Kidney capillary endothelial cell (primary cell): ENCODE measurements at places on chromosomes 7 and 10.

DNA sequence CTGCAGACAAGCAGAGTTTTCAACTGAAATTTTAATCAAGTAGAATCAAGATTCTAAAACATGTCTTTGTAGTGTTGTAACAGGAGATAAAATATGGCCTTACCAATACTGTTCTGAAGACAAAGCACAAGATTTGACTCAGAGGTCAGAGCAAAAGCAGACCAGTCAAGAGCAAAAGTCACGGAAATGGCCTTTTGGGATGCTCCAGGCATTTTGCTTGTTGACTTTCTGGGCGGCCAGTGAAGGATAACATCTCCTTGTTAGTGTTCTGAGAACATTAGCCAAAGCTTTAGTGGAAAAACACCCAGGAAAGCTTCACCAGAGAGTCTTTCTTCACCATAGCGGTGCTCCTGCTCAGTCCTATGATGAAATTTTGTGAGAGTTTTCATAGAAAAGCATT lies 590.6 kb downstream of the ARL4A start:
- no peak for DNase-seq

DNA sequence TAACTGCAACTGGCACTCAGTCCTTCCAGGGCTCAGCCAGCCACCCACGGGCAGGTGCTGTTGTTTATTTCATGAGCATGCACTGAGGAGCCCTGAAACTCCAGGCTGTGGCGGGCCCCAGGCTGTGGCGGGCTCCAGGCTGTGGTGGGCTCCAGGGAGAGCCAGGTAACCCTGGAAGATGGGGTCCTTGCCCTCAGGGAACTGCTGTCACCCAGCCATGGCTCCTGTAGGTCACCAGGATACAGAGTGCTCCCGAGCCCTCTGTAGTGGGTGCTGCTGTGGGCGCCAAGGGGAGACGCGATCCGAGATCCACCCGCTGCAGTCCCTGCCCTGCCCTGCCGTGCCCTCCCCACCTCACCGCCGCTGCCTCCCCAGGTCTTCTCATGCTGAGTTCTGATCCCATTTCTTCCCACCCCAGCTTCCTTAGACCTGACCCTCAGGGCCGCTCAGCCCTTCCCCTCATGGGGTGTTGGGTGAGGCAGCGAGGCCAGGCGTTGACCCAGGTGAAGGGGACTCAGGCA lies 29.6 kb downstream of the LRRC27 start:
- DNase-seq = no peak

DNA sequence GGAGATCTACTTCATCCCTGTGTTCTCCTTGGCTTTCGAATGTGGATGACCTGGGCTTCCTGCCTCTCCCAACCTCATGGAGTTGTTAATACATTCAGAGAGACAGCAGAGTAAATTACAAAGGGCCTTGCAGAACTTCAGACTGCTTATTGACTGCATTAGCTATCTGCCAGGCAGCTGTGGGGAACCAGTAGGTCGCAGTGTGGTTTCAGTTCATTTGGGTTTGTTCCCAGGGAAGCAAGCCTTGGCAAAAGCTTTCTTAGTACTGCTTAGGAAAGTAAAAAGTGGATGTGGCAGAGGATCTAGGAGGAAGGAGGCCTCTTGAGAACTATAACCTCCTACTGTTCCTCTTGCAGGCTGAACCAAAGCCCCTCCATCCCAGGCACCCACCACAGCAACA lies 9.2 kb downstream of the NPFFR1 start:
- no peak for DNase-seq

DNA sequence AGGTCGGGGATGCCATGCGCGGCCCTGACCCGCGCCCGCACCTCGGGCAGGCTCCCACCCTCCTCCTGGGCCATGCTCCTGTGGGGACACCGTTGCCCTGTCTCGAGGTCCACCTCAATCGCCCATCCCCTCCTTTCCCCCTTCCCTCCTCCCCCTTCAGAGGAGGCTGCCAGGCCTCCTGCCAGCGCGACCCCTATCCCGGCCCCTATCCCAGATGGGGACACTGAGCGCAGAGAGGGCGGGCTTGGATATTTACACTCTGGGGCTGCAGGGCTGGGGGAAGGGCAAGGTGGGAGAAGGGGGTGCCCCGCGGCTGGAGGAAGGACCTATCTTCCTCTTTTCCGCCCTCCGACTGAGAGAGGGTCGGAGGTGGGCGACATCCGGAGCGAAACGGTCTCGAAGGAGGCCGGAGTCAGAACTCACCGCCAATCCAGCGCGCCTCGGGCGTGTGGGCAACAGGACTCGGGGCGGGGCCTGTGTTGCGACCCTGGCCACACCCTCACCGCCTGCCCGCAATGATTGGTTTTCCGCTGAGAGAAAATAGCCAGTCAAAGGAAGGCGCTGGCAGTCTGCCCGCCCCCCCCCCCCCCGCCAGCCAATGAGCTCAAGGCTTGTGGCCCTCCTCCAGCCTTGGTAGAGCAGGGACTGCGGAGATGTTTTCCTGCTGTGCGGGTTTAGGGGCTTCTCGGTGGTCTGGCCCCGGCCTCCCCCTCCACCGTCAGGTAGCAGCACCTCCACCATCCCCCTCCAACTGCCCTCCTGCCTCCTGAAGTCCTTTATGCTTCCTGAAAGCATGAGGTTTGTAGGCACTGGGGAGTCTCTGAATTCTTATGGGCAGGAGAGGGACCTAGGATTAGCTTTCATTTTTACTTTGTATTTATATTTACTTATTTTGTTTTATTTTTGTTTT lies at the start of gene METTL27:
Gene METTL27 (minus strand): TSS at position 450 of the 910 bp plus-strand sequence. CDS start 376 bp downstream, at position 74.
- peak; percentile 92 for DNase-seq

GRCh38 chr10:70544431-70545340 lies 57.9 kb downstream of the PRF1 start:
- no peak for DNase-seq

DNA sequence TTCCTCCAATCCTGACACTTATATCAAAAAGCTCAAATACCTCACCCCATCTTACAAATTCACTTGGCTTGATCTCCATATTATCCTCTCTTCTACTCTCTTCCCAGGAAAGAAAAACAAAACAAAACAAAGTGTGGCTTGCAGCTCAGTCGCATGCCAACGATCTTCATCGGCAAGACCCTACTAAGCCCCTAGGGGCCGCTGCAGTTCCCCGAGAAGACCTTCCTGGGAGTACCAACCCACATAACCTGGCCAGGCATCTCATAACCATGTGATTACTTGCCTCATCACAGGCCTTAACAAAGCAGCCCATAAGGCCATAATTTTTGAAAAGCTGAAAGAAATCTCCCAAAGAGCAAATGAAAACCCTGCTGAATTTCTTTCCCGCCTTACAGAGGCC lies 103.7 kb downstream of the ZNF92 start:
- DNase-seq = no peak

GRCh38 chr7:23956772-23957576 lies 247.0 kb downstream of the STK31 start:
- no peak for DNase-seq

DNA sequence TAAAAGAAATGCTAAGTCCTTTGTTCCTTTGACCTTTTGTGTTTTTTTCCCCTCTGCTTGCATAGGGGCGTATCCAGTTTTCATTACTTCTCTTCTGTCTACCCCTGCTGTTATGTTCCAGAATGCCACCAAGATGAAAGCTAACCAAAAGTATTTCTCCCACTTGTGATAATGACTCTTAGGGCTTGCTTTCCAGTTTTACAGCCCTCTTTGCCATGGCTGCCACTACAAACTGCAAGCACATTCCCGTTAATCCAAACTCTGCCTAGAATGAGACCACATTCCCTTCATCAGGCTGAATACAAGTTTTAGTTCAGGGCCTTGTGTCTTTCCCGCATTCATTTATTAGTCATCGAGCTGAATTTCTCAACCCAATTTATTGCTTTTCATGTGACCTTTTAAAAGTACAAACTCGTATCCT lies 23.6 kb upstream of the CD36 start:
- DNase-seq = no peak

DNA sequence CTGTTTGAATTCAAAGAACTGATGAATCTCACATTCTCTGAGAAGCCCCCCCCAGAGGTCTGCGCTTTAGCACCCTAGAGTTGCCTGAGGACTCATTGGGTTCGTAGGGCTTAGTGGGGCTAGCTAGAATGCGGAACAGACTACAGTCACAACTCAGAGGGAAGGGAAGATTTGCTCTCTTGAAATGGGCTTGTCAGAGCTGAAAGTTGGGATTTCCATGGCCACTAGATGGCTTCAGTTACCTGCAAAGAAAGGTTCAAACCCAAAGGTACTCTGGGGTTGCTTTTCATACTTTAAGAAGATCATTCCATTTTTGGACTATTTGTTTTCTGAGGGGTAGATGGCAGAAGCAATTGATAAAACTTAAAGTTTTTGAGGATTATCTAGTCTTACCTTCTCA lies 205.0 kb downstream of the BBS9 start:
- DNase-seq = peak; percentile 4

DNA sequence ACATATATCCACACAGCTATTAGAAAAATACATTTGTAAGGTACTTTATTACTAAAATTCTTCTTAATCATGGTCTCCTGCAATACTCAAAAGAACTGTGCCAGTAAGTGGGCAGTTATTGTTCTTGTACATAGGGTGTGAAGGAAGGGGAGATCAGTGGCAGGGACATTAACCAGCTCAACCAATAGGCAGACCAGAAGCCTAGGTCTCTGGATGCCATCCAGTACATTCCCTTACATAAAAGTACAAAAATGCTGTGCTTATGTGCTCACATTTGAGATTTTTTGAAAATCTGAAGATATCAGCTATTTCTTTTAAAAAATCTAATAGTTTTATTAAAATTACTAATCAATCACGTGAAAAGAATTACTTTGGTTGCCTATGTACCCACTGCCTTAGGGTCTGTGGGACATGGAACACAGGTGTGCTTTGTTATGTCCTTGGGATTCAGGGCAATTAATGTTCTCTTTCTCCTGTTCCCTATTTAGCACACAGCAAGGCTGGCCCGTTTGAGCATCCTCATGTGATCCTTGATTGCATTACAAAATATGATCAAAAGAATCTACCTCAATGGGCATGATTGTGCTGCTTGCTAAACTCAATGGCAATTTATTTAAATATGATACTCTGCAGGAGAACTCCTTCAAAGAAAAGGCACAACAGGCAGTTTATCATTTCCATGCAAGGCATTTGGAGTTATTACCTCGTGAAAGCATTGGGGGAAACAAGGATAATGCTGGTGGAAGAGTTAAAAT lies 22.7 kb downstream of the TWIST1 start:
- DNase-seq = no peak

DNA sequence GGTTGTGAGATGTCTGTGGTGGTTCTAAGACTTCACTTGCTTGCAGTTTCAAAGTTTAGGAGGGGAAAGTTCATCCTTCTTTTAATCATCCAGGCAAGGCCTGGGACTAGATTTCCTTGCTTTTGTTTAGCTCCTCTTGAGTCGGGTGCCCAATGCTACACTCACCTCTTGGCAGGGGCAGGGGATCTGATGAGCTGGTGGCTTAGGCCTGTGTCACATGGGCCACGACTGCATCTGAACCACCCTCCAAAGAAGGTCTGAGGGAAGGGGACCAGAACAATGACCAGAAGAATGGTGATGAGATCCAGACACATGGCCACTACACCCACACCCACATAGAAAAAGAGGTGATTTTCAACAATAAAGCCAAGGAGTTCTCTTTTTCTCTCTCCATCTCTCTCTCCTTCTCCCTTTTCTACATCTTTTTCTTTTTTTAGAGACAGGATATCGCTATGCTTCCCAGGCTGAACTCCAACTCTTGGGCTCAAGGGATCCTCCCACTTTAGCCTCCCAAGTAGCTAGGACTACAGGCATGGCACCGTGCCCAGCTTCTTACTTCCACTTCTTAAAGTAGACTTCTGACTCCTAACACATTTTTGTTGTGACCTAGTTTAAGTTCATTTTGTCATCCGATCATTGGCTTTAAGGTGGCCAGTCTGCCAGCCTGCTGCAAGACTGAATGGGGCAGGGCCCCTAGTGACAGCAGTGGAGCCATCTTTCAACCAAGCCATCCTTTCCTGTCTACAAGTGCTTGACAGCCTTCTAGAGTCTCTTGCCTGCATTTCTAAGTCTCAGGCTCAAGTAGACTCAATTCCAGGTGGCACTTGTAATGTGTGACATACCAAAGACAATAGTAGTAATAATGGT lies 350.9 kb downstream of the RNLS start:
- no peak for DNase-seq

DNA sequence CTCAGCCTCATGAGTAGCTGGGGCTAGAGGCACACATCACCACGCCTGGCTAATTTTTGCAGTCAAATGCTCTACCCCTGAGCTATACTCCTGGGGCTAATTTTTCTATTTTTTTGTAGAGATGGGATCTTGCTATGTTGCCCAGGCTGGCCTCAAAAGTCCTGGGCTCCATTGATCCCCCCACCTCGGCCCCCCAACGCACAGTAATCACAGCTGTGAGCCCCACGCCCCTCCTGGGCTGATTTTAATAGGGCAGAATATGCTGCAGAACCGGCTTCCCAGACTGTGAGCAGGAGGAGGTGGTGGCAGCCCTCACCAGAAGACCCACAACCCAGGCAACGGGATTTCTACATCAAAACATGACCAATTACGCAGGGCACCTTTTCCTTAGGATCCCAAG lies 15.2 kb downstream of the BRAT1 start:
- DNase-seq = no peak

GRCh38 chr7:19403691-19404090 lies 258.5 kb upstream of the FERD3L start:
- DNase-seq = no peak

DNA sequence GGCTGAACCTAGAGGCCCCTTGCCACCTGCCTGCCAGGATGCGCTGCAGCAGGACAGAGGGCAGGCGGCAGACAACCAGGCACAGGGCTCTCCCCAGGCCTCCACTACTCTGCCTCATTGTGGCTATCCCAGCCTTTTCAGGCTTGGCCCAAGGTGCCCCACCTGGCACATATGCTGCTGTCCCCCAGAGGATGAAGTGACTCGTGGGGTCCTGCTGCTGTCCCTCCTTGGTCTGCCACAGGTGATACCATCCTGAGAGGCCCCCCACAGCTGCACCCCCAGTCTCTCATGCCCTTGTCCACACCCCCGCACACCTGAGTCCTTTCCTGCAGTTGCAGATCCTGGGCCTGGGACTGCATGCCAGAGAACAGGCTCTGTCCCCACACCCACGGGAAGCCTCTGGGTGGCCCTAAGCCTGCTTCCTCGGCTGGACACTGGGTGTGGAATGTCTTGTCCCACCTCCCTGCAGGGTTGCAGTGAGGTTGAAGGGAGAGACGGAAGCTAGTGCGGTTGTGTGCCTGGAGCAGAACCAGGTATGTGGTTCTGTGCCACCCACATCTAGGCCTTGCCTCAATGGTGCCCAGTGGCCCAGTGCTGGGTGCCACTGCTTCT lies 55.3 kb downstream of the RASGEF1A start:
- DNase-seq = no peak

DNA sequence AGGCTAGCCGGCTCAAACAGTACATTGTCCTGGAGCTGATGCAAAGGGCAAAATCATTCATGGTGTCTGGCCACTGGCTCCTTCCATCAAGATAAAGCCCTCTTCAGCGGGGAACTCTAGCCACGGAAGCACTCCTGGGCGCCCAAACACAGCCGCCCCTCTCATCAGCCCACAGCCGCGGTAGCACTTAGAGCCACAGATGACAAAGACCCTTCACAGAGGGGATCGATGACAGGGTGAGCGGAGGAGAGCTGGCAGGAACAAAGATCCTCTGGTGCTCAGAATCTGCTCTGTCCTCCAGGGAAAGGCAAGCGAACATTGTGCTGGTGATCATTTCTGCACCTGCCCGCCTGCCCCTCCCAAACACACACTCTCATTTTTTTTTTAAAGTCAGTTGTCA lies 222.2 kb upstream of the NRP1 start:
- no peak for DNase-seq
